CD4-positive, alpha-beta T cell treated with Interferon gamma for 1 hour (primary cell): ENCODE measurements at places on chromosomes 4 and X.

- DNase-seq, result no peak
Observed at GRCh38 chr4:54959651-54960116, 165.7 kb downstream of the KDR start.

- DNase-seq, result no peak
Observed at GRCh38 chrX:47498411-47498810, 15.4 kb upstream of the ZNF41 start.

DNA sequence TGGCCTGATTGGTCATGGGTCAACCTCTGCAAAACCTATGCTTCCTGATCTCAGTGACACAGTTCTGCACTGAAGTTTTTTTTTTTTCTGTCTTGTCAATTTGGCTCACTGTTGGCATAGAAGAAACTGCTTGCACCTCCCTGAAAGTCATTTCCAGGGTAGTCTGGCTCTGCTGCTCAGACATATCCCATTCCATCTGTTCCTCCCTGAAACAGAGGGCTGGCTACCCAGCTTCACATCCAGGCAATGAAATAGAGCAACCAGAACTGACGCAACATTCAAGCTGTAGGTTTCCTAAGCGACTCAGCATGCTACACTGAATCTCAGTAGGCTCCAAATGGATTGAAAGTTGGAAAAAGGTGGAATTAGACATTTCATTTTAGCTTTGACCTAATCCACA, 176.8 kb upstream of the MBNL3 start:
- no peak for DNase-seq

DNA sequence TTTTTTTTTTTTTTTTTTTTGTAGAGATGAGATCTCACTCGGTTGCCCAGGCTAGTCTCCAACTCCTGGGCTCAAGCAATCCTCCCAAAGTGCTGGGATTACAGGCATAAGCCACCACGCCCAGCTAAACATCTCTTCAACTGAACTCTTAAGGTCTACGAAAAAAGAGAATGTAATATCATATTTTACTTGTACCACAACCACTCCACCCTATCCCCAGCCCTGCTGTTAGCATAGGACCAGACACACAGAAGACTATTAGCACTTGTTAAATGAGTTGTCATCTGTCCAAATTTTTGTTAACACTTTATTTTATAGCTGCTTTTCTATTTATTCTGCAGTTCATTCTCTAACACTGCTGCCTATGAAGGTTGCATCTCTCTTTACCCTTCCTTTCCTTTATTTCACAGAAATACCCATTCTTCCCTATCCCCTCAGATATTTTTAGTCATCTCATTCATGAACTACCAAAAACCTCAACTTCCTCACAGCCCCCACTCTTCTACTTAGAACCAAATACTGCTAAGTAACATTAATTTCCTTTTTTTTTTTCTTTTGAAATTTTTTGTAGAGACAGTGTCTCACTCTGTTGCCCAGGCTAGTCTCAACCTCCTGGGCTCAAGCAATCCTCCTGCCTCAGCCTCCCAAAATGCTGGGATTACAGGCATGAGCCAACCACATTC, 10.1 kb downstream of the SNX12 start:
- no peak for DNase-seq

GRCh38 chrX:22396408-22396807, 123.7 kb downstream of the CBLL2 start:
- DNase-seq, result no peak

DNA sequence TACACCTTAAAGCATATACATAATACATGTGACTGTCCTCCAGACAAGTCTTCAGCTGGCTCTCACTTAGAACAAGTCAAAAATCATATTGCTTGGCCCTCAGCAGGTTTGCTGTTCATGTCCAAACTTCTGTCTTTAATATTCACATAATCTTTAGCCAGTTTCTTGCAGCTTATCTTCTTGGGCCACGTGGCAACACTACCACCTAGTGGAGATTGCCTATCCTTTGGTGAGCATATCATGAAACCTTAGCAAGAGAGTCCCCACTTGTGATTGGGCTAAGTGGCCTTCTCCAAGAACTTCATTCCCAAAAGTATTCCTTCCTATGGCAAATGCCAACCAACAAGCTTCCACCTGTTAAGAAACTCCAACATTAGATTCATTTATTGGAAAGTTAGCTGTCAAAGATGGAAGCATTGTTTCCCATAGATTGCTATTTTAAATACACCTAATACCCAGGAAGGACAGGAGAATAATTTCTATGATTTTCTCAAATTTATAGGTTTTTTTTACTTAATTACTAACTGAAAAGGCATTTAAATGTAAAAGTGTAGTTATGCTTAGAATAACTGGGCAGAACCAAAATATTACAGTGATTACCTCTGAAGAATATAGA, 231.9 kb upstream of the INTU start:
- DNase-seq, result no peak

GRCh38 chr4:137310166-137310565, 222.1 kb downstream of the PCDH18 start:
- DNase-seq, result no peak

- DNase-seq, result peak; percentile 67
Observed at GRCh38 chr4:158768555-158769174, at the start of gene FNIP2. TSS of gene FNIP2 (plus strand) at chr4:158769026. CDS start at chr4:158769213, 187 bp downstream.

GRCh38 chr4:102518703-102519131, 17.6 kb downstream of the NFKB1 start:
- DNase-seq, result peak; percentile 28

DNA sequence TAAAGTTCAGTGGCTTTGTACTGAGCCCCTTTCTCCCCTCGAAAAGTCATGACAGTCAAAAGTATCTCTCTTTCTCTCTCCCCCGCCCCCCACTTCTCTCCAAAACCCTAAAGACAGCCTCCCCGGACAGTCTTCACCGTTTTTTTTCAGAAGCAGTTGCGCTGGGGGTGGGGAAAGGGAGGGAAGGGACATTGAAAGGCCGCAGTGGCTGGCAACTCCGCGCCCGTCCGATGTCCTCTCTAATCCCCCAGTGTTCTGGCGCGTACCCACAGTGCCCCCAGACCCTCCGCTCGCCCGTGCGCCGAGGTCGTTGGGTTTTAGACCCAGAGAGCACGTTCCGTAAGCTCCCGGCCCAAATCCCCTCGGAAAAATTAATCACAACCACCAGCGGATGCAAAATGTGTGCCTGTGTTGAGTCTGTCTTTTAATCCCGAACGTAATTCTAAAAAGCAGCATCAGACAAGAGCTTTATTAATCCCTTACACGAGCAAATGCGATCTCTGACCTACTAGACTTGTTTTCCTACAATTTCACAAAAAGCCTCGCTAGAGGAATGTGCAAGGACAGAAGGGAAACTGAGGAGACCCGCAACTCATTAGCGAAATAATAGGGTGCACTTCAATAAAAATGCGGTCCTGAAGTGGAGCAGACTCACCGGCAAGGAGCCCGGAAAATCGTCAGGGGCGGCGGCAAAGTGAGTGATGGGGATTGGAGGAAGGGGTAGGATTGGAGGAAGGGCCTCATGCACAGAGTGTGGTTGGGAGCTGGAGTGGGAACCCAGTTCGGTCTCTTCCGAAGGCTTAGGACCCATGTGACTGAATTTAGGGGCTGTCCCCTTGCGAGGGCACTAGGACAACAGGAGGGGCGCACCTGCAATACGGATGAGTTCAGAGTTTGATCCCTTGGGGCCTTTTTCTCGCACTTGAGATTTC, 12.2 kb upstream of the PRDM8 start:
- DNase-seq, result peak; percentile 11

DNA sequence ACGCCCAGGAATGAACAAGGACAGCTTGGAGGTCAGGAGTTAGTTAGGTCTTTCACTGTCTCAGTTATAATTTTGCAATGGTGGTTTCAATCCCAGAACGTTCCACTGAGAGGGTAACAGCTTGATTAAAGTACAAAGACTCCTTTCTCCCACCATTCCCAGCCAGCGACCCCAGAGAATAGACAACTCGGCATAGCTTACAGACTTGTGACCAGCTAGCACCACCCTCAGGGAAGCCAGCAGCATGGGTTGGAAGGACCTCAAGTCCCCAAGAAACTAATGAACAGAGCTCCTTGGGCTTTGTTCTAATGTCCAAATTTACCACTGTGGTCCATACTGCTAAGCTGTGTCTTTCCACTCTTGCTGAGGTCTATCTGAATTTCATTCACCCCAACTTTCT, 72.0 kb upstream of the MED14 start:
- no peak for DNase-seq

- no peak for DNase-seq
Observed at GRCh38 chrX:9865804-9866472, 79.7 kb downstream of the SHROOM2 start.

DNA sequence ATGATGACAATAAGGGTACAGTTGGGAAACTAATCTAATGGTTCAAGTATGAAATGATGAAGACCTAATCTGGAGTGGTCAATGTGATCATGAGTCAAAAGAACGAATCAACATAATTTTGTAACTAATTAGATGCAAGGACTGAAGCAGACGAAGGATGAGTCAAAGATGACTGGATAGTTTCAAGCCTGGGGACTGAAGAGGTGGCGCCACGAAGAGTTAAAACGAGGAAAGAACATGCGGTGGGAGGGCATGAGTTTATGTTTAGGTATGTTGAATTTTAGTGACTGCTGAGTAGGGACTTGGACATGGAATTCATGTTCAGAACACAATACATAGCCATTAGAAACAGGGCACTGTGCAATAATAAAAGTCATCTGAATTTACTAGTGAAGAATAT, 221.5 kb upstream of the FAM241A start:
- no peak for DNase-seq

DNA sequence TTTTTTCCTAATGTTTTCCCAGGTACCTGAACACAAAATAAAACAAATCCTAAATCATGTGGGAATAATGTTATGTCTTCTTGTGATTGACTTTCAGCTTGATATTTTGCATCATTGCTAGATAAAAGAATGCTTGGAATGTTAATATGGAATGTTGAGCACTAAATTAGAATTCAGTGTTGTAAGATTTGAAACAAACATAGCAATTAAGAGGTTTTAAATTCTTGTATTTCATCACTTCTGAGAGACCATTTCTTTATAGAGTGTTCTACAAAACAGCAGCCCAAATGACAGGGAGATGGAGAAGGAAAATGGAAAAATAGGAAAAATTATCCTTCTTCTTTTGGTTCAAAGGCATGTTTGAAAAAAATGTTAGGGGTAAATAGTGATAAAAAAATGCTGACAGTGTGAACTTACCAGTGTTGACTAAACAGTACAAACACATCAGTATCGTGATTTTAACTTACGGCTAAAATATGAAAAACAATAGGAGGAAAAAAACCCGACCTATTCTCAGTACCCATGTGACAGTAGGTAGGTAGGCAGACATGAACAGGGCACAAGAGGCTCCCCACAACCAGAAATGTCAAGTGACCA, 102.6 kb upstream of the PDE5A start:
- DNase-seq, result no peak

- no peak for DNase-seq
Observed at GRCh38 chr4:100547541-100548199, 29.8 kb upstream of the EMCN start.

- no peak for DNase-seq
Observed at GRCh38 chr4:146088690-146089089, 86.8 kb upstream of the LSM6 start.

- DNase-seq, result peak; percentile 74
Observed at GRCh38 chr4:2689825-2690700, 66.1 kb downstream of the TNIP2 start.

DNA sequence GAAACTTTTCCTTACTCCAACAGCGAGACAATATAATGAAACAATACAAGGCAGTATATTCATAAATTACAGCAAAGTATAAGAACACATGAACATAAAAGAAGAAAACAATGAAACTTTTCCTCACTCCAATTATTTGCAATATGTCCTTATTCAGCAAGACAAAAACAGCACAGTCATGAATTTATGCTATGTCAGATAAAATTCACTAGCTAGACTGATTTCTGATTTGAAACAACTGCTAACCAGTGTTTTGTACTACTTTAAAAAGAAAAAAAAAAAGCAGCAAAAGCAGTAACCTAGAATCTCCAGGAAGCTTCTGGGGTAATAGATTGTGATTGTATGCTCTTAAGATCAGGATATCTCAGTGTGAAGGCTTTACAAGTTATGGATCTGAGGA, 45.2 kb upstream of the UNC5C start:
- no peak for DNase-seq

DNA sequence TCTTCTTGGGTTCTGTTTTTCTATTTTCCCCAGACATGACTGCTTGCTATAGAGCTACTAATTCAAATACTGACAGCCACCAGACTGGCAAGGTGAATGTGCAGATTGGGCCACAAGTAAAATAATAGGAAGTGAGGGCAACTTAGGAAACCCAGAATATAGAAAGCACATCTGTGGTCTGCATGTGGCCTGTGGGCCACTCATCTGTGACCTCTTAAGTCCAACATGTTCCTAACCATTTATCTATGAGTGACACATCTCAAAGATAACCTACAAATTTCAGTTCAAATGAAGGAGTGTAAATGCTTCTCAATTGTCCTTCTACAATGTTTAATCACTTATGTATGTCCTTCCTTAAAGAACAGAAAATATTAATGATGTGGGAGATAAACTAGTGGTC, 128.9 kb downstream of the REELD1 start:
- DNase-seq, result no peak

GRCh38 chr4:157057218-157057617, 18.7 kb upstream of the GLRB start:
- no peak for DNase-seq

- no peak for DNase-seq
Observed at GRCh38 chr4:105859233-105859632, 36.0 kb upstream of the NPNT start.

DNA sequence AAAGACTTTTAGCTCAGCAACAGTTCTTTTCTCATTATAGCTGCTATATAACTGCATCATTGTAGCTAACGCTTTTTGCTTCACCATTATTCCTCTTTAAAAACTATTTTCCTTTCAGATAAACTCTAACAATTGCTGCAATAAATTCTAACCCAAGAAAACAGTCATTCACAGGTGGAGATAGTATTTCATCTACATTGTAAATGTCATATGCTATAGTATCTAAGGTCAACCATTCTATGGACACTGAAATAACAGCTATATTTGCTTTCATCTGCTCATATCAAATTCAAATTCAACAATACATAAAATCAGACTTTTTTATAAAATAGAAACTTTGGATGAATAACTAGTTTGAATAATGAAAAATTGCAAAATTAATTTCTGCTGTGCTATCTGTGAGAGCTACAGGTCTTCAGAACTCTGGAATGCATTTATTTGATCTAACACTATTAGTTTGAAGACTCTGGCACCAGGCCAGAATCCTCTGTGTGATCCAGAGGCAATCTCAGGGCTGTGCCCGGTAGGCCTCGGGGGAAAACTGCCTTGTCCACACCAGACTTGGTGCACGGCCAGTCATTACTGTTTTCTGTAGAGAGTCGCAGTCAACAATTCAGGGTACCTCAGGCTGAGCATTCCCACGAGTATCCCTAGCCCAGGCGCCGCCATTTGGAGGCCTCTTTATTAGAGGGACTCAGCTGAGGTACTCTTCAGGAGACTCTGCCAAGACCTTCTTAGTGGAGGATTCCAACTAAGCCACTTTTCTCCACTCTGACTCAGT, 332.4 kb downstream of the SLC7A11 start:
- DNase-seq, result no peak

GRCh38 chr4:169307576-169307975, 36.8 kb upstream of the SH3RF1 start:
- DNase-seq, result no peak

DNA sequence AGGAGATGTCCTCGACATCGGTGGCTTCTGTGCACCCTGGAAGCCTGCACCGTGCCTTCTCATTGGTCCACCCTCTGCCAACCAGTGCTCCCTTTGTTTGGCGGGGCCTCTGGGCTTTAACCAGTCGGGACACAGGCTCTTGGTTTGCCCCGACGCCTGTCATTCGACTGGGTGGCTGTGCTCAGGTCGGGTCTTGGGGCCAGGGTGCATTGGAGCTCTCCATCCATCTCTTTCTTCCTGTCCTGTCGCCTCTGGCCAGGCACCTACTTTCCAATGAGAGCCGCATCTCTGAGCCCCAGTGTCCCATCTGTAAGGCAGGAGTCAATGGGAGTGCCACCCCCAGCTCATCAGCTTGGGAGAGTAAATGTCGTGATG, 37.2 kb upstream of the NHSL2 start:
- no peak for DNase-seq
